ENCODE measurements at places on chromosomes 2 and 18. TPM values are rescaled to one million over a fixed set of nuclear protein-coding genes. Genes with fewer than 3 reads are reported as not detected.

EEF1B2 gene
- total RNA-seq = 960 TPM

DNA sequence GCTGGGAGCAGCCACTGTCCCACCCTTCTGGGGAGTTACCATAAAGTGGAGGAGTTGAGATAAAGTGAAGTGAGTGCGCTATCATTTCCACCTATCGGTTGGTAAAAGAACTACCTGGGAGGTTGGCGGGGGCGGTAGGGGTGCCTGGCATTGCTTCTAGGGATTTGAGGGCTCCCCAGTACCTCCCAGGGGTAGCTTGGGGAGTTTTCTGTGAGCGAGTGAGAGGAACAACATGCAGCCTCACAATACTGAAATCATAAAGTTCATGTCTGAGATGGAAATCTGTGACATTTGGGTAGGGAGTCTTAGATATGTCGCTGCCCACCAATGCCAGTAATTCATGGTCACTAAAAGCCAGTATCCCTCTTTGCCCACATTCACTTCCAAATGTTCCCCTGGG lies 68.7 kb downstream of the PRKCE start:
- H3K4me1 ChIP-seq = no peaks in the 10 kb centered on the region
- no peak for DNase-seq
- H3K27me3 ChIP-seq = no peaks in the 10 kb centered on the region
- H3K36me3 ChIP-seq = no peaks in the 10 kb centered on the region
- H3K27ac ChIP-seq = no peak overlapping the region
- H3K4me3 ChIP-seq = no peak overlapping the region

DNA sequence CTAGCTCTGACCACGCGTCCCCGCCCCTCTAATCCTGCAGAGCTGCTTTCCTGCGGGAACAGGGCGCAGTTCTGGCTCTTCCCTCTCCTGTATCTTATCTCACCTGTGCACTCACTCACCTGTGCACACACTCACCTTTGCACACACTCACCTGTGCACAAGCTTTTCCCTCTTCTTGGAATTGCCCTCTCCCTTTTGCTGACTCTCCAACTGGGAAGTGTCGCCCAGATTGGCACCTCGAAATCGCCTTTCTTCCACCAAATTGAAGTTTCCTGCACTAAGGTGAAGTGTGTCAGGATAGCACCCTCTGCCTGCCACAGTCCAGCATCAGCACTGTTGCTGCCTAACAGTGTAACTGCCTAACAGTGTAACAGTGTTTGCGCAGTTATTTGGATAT lies 566 bp upstream of the CMPK2 start:
- peak overlapping the region; percentile 89 for H3K4me3 ChIP-seq
- peak overlapping the region; percentile 79 for H3K27ac ChIP-seq
- DNase-seq = peak; percentile 57
- peaks cover 3% of the 10 kb centered on the region for H3K36me3 ChIP-seq

TUBB8B gene
- total RNA-seq = 0.14 TPM

DNA sequence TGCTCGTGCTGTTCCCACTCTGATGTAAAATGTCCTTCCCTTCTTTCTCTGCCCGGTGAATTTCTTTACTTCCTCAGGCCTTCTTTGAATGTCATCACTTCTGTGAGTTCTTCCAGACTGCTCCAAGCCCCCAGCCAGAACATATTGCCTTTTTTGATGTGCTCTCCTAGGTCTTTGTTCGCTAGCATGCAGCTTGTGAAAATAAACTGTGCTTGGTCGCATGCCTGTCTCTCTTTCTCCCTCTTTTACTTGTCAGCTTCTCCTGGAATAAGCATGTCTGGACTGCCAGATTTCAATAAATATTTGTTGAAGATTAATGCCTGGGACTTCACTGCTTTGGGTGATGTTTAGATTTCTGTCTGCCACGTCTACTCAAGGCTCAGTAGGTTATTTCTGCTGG lies 82.7 kb upstream of the ARHGAP28 start:
- H3K27me3 ChIP-seq = no peaks in the 10 kb centered on the region
- H3K36me3 ChIP-seq = no peaks in the 10 kb centered on the region
- no peak overlapping the region for H3K4me3 ChIP-seq
- no peaks in the 10 kb centered on the region for H3K4me1 ChIP-seq

All from thymus (tissue), 14 donors.